ENCODE measurements at places on chromosomes 7 and 10.
A peak's percentile ranks its signal among the peaks of the same experiment; 100 is the strongest.

DNA sequence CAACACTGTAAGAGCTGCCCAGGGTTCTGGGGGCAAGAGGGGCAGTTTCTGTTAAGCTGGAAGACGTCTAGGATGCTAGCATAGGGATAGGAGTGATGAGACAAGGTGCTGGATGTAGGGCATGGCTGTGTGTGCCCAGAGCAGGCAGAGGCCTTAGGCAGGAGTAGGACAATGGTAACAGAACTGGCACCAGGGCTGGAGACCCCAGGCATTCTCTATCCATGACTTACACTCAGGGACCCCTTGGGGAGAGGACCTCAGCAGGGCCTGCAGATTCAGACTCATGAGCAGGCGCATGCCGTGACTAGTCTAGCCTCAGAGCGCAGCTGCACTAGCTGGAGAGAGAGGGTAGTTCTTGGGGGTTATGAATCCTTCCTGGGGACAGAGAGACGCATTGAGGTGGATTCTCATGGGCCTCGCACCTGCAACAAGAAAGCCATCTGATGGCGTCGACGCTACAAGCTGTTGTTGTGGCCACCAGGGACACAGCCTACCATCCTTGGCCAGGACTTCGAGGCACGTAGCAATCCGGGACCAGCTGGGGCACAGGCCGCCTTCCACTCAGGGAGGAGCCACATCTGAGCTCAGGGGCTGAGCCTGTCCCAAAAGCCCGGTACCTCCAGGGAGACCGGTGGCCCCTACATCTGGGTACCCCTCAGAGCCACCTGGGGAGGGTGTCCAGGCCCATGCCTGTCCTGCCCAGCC lies 474.1 kb downstream of the PTPRN2 start:
- no peak for DNase-seq

- no peak for DNase-seq
Measured at GRCh38 chr10:57864765-57865680, 402.7 kb downstream of the IPMK start.

DNA sequence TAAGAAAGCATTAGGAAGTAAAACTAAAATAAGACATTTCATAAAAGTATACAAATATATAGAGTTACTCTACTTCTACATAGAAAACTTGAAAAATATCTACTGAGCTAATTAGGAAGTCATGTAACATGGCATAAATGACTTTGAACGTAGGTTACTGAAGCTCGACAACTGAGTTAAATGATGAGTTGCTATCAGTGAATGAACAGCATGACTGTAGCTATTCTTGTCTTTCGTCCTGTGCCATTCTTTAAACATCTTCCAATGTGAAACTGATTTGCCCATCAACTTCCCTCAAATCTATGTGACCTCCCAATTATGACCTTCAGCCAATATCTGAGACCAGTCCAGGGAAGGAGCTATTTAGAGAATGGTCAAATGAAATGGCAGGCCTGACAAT lies 113.5 kb upstream of the NEBL start:
- DNase-seq: no peak

GRCh38 chr7:140653319-140654108 lies 12.9 kb upstream of the DENND2A start:
- peak; percentile 47 for DNase-seq

DNA sequence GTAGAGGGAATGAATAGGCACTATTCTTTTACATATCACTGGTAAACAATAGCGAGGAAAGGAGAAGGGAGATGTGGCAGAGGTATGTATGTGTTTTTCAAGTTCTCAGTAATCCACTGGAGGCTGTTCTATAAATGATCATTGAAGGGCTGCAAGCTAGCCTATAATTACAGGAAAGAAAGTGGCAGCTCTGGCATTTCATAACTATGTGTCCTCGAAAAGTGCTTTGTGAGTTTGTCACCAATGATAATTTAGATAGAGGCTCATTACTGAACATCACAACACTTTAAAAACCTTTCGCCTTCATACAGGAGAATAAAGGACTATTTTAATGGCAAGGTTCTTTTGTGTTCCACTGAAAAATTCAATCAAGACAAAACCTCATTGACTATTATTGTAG lies 235.1 kb downstream of the FOXP2 start:
- DNase-seq: no peak

- no peak for DNase-seq
Measured at GRCh38 chr7:47591089-47591654, 9.3 kb upstream of the TNS3 start.

GRCh38 chr7:40612298-40612697 lies 477.5 kb downstream of the SUGCT start:
- no peak for DNase-seq

DNA sequence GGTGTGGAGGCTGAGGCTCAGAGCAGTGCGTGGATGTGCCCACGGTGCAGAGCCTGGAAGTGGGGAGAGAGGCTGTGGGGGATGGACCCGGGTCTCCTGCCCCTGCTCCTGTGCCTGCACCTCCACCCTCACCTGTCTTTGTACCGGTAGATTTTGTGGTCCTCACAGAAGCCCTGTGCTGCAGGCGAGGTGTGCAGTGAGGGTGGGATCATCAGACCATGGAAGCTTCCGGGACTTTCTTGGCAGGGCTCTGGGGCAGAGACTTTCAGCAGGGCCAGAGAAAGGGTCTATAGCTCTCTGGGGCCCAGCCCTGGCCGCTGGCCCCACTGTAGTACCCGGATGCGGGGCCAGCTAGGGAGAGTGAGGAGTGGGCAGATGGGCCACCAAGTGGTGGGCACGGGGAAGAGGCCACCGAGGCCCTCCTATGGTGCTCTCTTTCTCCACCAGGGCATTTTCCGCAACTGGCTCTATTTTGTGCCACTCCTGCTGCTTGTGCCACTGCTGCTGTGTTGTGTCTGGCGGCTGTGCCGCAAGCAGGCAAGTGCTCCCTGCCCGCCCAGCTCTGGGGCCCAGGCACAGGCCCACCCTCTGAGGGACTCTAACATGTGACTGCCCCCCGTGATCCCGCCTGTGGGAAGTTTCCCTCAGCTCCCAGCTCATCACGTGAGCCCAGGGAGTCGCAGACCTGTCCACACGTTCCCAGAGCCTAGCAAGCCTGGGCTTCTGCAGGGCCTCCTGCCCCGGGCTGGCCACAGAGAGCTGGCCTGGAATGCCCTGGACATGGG lies 22.1 kb downstream of the ANTXRL start:
- DNase-seq: no peak

- no peak for DNase-seq
Measured at GRCh38 chr7:29969738-29970137, 19.9 kb downstream of the SCRN1 start.

DNA sequence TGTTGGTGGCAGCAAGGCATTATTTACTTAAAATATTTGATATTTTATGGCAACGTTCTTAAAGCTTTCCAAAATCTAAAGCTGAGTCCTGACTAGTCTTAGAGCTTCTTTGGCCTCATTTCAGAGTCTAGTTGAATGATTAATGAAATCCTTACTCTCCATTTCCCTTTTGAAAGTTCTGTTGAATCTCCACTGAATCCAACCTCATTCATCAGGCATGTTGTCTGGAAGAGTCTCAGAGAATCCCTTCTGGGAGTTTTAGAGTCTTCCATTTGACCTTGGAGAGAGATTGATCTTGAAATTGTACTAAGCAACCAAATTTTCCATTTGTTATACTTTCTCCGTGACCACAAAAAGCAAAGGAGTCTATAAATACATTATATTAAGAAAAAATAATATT lies 198.5 kb upstream of the TMEM196 start:
- DNase-seq: no peak

GRCh38 chr10:101939008-101939648 lies 95.5 kb upstream of the KCNIP2 start:
- no peak for DNase-seq

DNA sequence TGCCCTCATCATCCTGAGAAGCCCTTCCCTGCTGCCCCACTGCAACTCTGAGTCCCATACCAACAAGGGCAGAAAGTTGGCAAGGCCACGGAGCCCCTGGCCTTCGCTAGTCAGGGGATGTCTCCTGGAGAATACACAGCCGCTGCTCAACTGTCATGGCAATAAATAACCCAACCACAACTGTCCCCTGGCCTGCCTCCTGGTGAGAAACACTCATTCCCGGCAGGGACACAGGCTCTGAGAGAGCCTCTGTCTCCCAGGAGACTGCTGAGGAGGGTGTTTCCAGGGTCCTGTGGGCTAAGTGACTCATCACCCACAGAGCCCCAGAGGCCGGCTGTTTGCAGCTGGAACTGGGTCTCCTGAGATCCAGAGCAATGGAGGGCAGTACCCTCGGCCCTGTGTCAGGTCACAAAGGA lies 354.1 kb downstream of the TNS3 start:
- DNase-seq: no peak

DNA sequence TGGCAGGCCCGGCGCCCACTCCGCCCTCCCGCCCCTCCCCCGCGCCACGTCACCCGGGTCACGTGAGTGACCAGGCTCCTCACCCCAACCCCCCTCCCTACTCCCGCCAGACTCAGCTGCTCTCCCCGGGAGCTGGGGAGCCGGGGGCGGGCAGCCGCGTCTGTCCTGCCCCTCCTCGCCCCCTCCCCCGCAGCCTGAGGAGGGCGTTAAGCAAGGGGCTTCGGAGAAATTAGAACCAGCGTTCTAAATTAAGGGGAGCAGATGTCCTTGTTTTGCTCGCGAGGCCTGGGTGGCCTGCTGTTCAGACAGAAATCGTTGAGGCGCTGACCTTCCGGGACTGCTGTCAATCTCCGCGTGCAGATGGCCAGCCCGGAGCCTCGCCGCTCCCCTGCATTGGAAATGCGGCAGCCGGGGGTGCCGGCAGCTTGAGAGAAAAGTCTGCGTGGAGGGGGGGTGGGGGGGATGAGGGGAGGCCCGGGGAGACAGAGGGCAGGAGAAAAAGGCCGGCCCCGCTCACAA lies 102.2 kb upstream of the ZNF438 start:
- peak; percentile 77 for DNase-seq

Data from activated CD8-positive, alpha-beta memory T cell treated with anti-CD3 and anti-CD28 coated beads, Interleukin-2, amount 10 ng/mL, durations not matched to agents 7 days and 5 days (primary cell).